ENCODE measurements at places on chromosomes 6 and 20.

GRCh38 chr20:36830791-36831691, 44.9 kb upstream of the TLDC2 start:
- DNase-seq = no peak

DNA sequence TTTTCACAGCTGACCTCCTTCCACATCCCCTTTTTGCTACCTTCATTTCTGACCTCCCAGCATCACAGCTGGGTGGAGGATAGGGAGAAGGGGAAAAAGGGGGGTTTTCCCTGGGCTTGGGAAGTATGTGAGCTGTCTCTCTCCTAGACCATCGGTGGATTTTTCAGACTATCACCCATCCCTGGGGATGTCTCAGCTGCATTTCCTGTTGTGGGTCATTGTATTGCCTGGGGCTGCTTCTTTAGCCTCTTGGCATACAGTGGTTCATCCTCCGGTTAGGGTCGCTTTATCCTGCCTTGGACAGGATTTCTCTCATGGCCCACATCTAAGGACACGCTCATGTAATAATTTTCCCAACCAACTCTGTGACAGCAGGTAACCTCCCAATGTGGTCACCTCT, 142.5 kb upstream of the ARG1 start:
- DNase-seq = no peak

DNA sequence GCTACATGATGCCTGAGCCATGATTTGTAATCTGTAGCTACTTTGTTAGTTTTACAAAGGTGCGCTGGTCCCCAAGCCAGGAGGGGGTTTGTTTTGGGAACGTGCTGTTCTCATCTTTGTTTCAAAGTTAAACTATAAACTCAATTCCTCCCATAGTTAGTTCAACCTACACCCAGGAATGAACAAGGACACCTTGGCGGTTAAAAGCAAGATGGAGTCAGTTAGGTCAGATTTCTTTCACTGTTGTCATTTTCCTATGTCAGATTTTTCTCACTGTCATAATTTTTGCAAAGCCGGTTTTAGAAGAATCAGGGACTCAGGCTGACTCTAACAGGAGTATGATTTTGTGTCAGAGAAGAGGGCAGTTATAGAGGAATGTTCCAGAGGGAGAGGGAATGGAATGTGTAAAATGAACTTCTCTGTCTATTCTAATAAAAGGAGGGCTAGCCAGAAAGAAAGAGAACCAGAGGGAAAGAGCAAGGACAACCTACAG, 2.3 kb upstream of the GMPR start:
- no peak for DNase-seq

GRCh38 chr6:4270776-4271175, 135.4 kb upstream of the ECI2 start:
- DNase-seq = no peak

DNA sequence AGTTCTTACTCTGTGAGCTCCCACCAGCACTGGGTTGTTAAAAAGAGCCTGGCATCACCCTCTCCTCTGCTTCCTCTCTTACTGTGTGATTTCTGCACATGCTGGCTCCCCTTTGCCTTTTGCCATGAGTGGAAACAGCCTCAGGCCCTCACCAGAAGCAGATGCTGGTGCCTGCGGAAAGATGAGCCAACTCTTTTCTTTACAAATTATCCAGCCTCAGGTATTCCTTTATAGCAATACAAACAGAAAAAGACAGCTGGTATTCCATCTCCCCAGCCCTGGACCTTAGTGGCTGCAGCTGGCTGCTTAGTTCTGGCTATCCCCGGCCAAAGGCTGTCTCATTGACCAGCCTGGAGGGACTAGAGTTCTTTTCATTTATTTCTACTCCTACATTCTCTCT, 129.1 kb downstream of the IMPG1 start:
- no peak for DNase-seq

- no peak for DNase-seq
Observed at GRCh38 chr6:54050750-54051149, 60.5 kb upstream of the MLIP start.

DNA sequence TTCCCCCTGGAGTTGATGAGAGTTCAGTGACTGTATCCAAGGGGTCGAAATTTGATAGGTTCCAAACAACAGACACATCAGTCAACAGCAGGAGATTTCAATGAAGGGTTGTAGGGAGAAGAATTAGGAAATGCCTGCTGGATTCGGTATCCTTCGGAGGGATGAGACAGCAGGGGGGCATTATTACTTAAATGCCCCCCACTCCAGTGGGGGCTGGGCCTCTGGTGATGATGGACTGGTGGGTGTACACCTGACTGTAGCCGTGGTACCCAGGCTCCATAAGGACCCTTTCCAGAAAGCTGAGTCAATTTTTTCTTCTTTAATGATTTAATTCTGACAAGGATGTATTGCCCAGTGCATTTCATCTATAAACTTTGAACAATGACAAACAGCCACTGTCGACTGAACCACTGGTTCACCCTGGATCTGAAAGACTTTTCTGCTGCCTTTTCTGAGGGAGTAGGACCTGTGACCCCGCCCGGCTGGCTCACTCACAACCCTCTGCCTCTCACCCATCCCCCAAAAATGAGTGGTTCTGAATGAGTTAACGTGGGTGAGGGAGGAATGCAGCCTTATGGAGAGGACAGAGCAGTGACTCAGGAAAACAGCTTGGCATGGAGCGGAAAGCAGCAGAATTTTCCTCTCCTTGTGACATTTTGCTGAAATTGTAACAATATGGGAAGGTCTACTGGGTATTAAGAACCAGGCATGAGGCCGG, 41.0 kb downstream of the ZMYND8 start:
- no peak for DNase-seq

- no peak for DNase-seq
Observed at GRCh38 chr6:44451803-44452695, 64.5 kb downstream of the CDC5L start.

Measured in GM12865 (cell line).